ENCODE measurements at places on chromosomes 7 and 10.
A peak's percentile ranks its signal among the peaks of the same experiment; 100 is the strongest.

DNA sequence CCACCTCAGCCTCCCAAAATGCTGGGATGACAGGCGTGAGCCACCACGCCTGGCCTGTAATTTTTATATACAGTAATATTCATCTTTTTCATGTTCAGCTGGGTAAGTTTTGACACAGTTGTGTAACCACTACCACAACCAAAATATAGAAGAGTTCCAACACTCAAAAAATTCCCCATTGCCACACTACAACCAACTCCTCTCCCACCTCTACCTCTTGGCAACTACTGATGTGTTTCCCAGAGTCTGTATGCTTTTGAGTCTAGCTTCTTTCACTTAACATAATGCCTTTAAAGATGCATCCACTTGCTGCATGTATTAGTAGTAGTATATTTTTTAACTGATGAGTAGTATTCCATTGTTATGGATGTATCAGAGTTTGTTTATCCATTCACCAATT, 90.7 kb downstream of the SRPK2 start:
- no peak for DNase-seq

DNA sequence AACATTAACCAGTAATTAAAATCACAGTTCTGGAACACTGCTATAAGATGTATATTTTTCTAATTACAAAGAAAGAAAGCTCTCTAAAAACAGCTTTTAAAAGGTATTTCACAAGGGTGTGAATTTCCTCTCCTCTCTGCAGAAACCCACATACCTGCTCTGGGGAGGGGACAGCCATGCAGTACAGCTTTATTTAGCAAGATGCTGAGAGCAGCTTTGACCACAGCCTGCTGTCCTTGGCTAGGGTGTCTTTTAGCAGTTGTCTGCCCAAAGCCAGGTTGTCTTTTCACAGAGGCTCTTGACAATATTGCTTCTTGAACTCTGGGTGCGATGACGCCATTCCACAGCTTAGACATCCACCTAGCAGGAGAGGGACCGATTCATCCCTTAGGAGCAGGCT, 148.3 kb downstream of the CTTNBP2 start:
- no peak for DNase-seq

DNA sequence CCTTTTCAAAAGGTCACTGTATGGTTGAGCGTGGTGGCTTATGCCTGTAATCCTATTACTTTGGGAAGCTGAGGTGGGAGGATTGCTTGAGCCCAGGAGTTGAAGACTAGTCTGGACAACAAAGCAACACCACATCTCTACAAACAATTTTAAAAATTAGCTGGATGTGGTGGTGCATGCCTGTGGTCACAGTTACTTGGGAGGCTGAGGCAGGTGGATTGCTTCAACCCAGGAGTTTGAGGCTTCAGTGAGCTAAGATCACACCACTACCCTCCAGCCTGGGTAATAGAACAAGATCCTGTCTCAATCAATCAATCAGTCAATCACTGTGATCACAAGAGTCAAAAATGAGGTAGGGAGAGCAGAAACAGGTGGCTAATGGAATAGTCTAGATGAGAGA, 97.0 kb downstream of the SUGCT start:
- no peak for DNase-seq

- DNase-seq = no peak
Observed at GRCh38 chr10:115093776-115094408, 727 bp downstream of the ATRNL1 start.

DNA sequence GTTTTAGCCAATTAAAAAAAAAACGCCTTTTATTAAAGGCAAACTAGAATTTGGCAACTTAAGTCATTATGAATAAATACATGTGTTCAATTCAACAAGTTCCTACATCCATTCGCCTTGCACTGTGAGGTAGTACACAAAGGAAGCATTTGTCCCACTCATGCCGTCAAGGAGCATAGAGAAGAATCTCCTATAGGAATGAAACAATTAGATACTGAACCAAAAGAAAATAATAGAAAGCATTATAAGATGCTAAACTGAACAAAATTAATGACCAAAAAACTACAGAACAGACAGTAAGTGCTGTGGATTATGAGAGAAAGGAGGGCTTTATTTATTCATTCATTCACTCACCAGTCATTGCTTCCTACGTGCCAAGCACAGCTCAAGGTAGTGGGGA, 42.2 kb downstream of the SNX13 start:
- no peak for DNase-seq

- DNase-seq = no peak
Observed at GRCh38 chr7:93298671-93299070, 66.5 kb downstream of the VPS50 start.

DNA sequence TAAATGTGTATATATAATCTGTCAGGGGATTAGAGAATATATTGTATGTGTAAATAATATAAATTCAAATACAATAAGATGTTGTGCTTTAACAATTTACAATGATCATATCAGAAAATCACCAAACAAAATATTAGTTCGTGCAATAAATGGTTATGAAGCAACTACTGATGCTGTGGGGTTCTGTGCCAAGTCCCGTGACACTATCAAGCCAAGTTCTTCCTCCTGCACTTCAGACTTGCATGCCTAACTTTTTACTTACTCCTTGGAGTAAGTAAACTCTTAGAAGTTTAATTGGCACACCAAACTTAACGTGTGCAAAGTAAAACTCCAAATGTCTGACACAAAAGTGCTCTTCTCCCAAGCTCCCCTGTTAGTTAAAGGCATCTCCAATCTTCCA, 26.5 kb upstream of the TMEM254 start:
- DNase-seq = no peak

- no peak for DNase-seq
Observed at GRCh38 chr10:1416456-1417037, 320.8 kb downstream of the ADARB2 start.

- no peak for DNase-seq
Observed at GRCh38 chr7:106462914-106463482, 178.2 kb upstream of the NAMPT start.

DNA sequence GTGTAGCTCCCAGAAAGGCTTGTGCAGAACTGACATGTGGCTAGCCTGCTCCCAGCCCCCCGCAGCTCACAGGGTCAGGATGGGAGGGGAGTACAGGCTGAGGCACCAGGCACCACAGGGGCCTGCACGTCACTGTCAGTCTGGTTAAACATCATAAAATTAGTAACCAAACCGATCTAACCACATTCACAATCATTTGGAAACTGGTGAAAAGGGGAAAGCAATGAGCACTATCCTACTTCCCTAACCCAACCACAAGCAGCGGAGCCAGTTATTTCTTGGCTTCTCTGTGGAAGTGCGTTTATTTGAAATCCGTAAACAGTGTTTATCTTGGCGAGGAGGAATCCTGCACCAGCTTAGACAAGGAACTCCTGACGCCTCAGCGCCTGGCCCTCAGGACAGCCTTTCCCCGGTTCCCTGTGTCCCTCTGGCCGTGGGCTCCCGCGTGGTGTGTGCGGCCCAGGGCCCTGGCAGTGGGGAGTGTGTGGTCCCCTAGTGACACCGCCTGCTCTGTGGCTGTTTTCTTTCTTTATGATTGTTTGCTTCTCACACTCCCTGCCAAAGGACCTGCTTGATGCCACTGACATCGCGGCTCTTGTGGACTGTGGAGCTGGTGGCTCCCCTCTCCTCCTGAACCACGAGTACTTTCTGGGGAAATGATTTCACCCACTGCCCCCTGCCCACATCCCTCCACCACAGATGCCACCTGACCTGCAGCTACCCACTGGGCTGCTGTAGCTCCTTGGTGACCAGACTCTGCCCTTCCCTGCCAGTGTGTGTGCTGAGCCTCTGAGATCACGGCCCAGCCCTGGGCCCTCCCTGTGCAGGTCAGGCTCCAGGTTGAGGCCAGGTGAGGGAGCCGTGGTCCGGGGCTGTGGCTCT, 38.0 kb downstream of the INPP5A start:
- no peak for DNase-seq

GRCh38 chr10:110643035-110643652, 992 bp upstream of the RBM20 start:
- no peak for DNase-seq

GRCh38 chr10:91975438-91975837, 51.9 kb downstream of the BTAF1 start:
- no peak for DNase-seq

DNA sequence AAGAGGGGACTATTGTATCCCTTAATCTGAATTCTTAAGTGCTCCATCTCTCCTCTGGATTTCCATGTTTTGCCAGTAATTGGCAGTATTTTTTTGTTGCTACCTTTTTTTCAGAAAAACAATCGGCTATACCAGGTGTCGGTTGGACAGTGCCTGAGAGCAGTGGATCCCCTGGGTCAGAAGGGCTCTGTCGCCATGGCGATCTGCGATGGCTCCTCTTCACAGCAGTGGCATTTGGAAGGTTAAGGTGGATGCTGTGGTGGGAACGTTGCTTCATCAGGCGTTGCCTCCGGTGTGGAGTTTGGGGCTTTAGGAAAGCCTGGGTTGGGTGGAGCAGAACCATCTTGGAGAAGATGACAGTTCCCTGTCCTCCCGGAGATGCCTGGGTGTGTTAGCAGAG, 96.0 kb downstream of the GALNT11 start:
- DNase-seq = no peak

DNA sequence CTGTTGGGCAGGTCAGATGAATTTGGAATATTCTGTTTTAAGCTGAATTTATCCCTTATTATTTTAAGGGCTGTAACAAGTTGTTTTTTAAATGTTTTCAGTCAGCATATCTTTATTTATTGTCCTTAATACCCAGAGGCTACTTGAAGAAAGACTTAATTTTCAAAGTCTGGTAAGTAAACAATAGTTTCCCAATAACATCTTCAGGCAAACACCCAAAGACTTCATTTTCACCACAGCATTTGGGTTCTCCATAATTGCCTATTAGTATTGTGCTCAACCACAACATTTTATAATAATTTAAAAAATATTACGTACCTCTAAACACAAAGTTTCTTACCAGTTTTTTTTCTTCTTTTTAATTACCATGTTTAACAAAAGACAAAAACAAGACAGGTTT, 60.0 kb upstream of the MKLN1 start:
- DNase-seq = no peak

- DNase-seq = no peak
Observed at GRCh38 chr10:16360001-16360400, 76.8 kb upstream of the PTER start.

GRCh38 chr10:102267748-102268147, 22.4 kb downstream of the GBF1 start:
- no peak for DNase-seq

GRCh38 chr7:145779140-145779539, 337.5 kb upstream of the CNTNAP2 start:
- no peak for DNase-seq

DNA sequence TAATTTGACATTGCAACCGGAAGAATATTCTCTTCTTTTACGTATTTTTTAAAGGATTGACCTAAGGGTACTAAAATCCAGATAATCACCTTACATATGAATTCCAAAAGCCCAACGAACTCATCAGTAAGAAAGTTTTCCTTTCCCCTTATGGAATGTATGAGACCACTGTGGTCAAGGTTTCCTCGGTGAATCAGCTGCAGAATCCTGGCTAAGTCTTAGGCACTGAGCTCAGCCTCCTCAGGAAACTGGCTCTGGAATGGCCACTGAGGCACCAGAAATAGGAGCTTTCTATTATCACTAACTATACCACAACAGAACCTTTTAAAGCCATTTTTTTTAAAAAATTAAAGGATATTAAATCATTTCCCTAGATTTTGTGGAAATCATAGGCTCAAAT, 21.0 kb downstream of the SVIL start:
- no peak for DNase-seq

- DNase-seq = no peak
Observed at GRCh38 chr10:20993830-20994527, 96.9 kb upstream of the NEBL start.

- no peak for DNase-seq
Observed at GRCh38 chr7:144546782-144547181, 143.3 kb upstream of the NOBOX start.

- DNase-seq = no peak
Observed at GRCh38 chr7:144513334-144513733, 109.8 kb upstream of the NOBOX start.

- DNase-seq = no peak
Observed at GRCh38 chr10:31036209-31036608, 4.5 kb upstream of the ZNF438 start.

DNA sequence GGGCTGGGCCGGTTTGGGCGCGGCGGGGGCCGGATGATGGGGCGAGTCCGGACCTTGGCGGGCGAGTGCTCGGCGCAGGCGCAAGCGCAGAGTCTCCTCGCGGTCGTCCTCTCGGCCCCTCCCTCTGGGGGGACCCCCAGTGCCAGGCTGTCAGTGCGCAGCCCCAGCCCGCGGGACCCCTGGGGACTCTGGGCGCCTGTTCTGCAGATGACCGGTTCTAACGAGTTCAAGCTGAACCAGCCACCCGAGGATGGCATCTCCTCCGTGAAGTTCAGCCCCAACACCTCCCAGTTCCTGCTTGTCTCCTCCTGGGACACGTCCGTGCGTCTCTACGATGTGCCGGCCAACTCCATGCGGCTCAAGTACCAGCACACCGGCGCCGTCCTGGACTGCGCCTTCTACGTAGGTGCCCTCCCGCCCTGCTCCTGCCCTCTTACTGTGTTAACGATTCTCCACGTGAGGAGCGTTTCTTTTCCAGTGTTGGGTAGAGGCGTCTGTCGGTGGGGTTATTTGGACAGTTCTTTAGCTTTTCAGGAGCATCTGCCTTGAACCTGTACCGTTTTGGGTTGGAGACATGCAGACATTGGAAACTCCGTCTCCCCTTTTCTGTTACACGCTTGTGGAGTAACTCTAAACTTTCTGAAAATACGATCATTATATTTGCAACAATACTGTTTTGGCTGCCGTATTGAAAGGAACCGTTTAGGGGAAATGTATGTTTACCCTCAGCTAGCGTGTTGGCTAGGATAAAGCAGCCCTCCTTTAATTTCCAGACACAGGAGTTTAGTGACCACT, 706 bp downstream of the BUB3 start:
- peak; percentile 44 for DNase-seq

GRCh38 chr7:105538339-105538738, 6.3 kb downstream of the RINT1 start:
- no peak for DNase-seq

GRCh38 chr7:22477876-22478450, 22.0 kb downstream of the STEAP1B start:
- DNase-seq = no peak

DNA sequence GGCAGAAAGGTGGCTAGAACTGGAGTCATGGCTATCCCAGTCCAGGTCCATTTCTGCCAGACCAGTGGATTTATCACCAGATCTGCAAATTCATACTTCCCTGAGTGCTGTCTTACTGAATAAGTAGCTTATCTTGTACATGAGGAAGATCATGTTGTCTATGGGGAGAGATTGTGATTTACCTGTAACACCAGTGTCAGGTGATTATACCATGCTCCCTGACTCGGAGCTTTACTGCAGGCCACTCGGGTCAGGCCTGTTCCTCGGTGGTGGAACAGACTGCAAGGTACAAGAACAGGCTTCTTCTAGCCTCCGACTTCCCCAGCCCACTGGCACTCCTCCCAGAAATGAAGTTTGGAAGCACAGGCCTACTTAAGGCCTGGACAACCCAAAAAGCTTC, 42.6 kb upstream of the DLG5 start:
- no peak for DNase-seq

GRCh38 chr7:151736403-151736909, 140.5 kb downstream of the PRKAG2 start:
- no peak for DNase-seq

GRCh38 chr10:94859086-94859485, 79.4 kb upstream of the CYP2C9 start:
- DNase-seq = no peak

Measured in thymus (tissue), 14 donors.